ENCODE measurements at places on chromosomes 3 and 15.

DNA sequence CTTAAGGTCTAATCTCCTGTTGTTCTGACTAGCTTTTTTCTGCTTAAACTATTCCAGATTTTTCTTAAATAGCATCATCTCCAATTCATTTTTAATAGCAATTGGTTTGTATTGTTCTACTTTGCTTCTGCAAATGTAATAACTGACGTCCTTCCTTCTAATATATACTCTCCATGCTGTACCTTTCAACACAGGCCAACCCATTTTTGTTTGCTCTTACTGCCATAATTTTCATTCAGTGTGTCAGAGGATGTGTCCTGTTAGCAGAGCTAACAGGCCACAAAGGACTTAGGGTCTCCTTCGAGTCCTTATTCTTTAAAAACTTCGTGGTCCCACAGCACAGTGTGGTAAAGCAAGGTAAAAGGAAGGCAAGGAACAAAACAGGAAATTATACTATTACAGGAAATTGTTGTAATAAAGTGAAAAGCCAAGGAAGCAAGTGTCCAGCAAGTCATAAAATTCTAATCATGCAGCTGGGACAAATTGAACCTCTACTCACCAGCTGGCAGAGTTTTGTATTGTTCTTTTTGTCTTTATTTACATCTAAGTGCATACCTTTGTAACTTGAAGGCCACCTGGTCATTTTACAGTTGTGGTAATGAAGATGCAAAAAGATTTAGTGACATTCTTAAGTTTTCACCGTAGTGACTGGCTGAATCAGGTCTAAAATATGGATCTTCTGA, 64.9 kb upstream of the ZBTB20 start:
- no peak for DNase-seq

DNA sequence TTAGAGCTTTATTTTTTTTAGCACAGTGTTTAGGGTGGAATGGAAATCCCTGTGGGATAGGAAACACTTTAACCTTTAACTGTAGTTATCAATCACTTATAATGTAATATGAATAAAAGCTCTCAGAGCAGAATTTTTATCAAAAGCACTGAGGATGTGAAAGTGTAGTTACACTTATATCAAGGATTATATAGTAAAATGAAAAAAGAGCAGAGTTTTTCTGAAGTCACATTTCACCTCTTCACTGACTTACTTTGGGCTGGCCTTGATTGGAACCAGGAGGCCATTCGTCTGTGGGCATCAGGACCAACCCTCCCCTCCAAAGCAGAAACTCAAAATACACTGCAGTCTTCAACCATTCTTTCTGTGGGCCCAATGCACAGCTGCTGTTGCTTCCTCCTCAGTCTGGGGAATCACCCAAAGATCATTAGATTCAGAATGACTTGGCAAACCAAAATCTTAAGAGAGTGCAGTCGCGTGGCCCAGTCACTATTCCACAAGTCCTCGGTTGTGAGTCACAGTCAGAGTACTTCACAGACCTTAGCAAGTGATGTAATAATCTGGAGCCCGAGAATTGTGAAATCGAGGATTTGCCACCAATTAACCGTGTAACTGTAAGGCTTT, 132.6 kb upstream of the COL8A1 start:
- peak; percentile 89 for DNase-seq

- no peak for DNase-seq
Observed at GRCh38 chr15:67722030-67722817, 103.1 kb upstream of the SKOR1 start.

DNA sequence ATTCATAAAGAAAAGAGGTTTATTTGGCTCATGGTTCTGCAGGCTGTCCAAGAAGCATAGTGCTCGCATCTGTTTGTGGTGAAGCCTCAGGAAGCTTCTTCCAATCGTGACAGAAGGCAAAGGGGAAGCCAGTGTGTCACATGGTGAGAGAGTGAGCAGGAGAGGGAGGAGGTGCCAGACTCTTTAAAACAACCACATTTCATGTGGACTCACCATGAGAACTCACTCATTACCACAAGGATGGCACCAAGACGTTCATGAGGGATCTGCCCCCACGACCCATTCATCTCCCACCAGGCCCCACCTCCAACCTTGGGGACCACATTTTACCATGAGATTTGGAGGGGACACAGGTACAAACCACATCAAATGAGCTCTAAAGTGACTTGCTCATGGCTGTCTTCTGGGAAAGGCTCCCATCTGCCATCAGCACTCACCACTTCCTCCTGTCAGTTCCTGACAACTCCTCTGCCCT, 327.3 kb upstream of the TLE3 start:
- no peak for DNase-seq

DNA sequence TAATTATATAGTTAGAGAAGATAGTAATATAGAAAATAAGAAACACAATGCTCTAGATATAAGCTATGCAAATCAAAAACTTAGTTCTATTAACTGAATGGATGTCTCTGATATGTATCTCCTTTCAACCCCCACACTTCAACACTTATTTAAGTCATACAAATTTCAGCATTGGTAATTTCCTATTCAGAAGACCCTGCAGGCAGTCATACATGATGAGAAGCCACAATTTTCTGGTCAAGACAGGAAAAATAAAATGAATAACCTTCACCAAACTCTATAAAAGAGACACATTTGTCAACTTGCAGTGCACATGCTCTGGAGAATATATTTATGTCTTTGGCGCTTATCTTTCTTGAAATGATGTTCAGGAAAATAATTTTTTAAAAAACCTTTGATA, 578 bp upstream of the BCHE start:
- DNase-seq: no peak

- DNase-seq: peak; percentile 93
Observed at GRCh38 chr3:37072892-37073291, 79.6 kb downstream of the MLH1 start.

- no peak for DNase-seq
Observed at GRCh38 chr3:122755491-122755890, 38.1 kb downstream of the HSPBAP1 start.

DNA sequence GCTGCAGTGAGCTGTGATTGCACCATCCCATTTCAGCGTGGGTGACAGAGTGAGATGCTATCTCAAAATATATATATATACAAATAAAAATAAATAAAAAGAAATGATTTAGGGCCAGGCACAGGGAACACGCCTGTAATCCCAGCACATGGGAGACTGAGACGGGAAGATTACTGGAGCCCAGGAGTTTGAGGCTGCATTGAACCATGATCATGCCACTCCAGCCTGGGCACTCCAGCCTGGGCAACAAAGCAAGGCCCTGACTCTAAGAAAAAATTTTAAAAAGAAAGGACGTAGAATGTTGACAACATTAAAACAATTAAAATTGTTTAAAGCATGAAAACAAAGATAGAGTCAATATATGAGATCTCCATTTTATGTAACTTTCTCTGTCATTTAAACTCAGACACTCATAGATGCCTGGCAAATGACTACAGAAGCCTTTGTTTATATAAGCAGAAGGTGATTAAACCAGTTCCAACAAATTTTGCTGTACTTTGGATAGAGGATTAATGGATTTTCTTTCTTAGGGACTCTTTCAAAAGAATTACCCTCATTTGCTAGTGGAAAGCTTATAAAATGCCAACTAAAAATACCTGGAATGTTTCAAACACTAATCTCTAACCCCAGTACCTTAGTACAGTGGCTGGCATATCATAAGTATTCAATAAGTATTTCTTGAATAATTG, 10.7 kb upstream of the TRPM7 start:
- DNase-seq: peak; percentile 4

- no peak for DNase-seq
Observed at GRCh38 chr3:141302364-141303141, 65.8 kb upstream of the ZBTB38 start.

DNA sequence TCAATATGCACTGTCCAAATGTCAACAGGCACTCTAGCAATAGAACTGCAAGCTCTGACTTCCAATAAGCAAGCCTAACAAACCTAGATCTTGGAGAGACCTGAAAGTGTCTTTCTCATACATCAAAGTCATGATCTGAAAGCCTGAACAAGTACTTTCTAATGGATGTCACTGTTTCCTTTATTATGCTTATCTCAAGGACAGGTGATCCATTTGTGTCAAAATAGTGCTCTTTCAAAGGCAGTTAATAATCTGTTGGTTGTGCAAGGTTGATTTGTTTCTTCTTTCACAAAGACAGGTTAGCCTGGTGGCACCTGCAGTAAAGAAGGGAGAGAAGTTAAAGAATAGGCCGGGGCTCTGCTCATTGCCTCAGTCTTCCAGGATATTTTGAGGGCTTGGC, 146.8 kb downstream of the EPHB1 start:
- DNase-seq: no peak

DNA sequence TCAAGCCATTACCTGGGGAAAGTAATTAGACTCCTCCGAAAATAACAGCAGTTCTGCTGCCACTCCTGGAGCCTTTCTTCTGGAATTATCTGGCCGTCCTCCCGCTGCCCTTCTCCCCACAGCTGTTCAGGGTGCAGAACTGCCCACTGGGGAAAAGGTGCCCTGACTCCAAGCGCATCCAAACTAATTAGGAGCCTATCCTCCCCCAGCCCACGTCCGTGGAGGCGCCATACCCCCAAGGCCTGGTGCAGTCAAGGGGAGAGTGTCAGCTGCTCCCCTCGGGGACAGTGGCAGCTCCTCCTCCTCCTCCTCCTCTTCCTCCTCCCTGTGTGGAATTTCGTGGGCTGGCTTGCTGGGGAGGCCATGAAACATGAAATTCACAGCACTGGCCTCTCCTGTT, 177.2 kb downstream of the XXYLT1 start:
- DNase-seq: no peak

GRCh38 chr3:29609328-29609811, 328.5 kb downstream of the RBMS3 start:
- DNase-seq: no peak

GRCh38 chr15:83835479-83835878, 181.6 kb downstream of the ADAMTSL3 start:
- DNase-seq: no peak

GRCh38 chr3:119669906-119670570, 7.2 kb downstream of the COX17 start:
- DNase-seq: no peak

DNA sequence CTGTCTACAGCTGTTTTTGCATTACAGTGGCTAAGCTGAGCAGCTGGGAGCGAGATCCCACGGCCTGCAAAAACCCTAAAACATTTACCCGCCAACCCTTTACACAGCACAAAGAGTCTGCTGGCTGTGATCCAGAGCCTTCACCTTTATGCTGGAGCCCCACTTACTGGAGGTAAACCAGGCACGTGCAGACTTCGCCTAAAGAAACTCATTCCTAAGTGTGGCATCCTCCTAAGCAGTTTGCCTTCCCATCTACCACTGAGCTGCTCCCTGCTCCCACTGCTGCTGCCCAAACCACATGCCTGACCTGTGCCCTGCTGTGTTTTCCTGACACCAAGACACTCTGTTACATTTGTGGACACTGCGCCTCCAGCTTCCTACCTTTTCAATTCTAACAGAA, 53.0 kb downstream of the CHSY1 start:
- no peak for DNase-seq

DNA sequence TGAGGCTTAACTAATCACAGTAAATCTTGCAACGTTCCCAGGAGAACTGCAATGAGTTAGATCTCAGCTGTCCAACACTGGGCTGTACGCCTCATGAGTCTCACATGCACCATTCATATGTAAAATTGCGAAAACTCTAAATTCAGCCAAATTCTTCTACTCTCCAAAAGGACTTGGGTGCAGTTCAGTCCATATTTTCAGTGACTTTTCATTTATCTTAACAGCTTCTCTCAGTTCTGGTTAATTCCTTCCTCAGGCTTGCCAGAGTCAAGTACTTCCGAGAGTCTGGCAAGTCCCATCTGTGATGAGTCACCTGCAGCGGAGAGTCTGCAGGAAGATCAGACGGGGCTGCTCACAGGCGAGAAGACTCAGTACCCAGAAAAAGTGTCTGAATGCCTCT, 11.5 kb downstream of the CCDC80 start:
- peak; percentile 92 for DNase-seq

GRCh38 chr15:57306944-57307411, 69.3 kb upstream of the CGNL1 start:
- no peak for DNase-seq

DNA sequence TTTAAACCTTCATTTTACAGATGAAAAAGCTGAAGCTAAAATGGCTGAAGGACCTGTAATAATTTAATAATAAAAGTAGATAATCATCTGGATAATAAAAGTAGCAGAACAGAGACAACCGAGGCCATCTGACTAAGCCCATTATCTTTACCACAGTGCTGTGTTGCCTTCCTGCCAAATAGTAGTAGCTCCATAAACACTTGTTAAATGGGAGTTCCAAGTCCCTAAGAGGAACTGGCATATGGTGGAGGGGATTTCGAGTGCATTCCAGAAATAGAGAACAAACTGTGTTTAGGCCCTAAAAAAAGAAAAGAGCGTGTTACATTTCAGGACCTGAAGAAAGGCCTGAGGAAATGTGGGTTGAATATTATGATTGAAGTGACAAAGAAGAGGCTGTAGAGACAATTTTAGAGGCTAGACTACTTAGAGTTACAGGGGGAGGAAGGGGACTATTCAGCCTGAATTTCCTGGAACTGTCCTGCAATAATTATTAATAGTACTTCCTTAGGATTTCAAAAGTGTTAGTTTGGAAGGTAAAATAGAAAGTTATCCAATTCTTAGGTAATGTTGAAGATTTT, 424.3 kb downstream of the ROBO2 start:
- DNase-seq: no peak

GRCh38 chr3:117719316-117719926, 1009.8 kb downstream of the TUSC7 start:
- DNase-seq: peak; percentile 28

GRCh38 chr15:94174399-94174802, 57.0 kb upstream of the MCTP2 start:
- DNase-seq: peak; percentile 83

- no peak for DNase-seq
Observed at GRCh38 chr3:8885536-8886316, 77.5 kb downstream of the RAD18 start.

GRCh38 chr15:42736178-42736792, 643 bp downstream of the CDAN1 start:
- DNase-seq: no peak
